Esophagus mucosa (tissue), 1 donor: ENCODE measurements at places on chromosomes 2 and 18. TPM values are rescaled to one million over a fixed set of nuclear protein-coding genes. Genes with fewer than 3 reads are reported as not detected.

KCNG2 gene
- total RNA-seq: 0.20 TPM

DNA sequence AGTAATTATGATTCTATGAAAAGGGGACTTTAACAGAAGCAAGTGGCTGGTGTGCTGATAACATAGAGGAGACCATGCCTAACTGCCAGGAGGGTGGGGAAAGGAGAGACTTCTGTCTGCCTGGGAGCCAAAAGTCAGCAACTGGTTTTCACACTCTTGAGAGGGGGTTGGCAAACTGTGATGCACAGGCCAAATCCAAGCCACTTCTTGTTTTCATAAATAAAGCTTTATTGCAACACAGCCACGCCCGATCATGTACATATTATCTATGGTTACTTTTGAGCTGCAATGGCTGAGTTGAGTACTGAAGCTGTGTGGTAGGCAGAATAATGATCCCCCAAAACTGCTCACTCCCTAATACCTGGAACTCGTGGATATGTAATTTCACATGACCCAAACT is 208.4 kb downstream of the LNPK start:
- no peak for ATAC-seq

CNGA3 gene
- total RNA-seq: not detected

- ATAC-seq: peak; percentile 55
These were observed at the start of gene REEP1 for GRCh38 chr2:86337244-86337835. TSS of gene REEP1 (minus strand) at chr2:86337626. CDS start at chr2:86337510, 116 bp downstream.

ARHGAP15 gene
- total RNA-seq: 2.6 TPM

DNA sequence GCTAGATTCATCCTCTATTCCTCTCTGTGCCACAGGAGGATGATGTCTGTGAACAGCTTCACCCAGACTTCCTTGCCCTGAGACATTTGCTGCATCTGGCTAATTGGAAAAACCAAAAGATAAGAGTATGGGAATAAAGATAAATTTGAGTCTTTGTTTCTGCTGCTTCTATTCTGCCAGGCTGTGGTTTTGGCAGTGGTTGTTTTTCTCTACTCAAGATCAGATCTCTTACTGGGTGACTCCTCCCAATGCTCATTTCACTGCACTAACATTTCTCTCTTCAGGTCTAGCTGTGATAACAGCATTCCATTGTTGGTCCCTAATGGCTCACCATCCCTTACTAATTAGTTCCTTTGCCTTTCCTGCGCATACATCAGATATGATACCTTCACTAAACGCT is 89.5 kb downstream of the CALCRL start:
- no peak for ATAC-seq

DNA sequence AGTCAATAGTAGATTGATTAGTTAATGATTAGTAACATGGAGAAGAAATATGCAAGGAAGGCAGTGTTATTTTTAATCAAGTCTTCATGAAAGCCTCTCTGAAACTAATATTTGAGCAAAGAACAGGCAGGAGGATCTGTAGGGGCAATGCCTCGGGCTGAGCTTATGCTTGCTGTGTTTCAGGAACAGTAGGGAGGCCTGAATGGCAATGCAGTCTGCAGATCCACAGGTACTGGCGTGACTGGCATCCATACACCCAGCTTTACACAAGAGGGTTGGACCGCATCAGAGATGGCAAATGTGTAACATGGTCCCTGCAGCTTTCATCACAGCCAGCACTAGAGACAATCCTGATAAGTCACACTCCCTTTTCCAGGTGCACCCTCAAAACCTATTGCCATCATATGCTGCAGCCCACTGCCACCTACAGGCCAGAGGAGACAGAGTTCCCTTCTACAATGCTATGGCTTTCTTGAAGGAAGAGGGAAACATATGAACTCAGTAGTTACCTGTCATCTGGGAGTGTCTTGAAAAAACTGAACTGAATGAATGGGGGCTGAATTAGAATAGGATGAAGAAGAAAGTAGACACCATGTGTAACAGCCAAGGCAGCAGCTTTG is 582.4 kb upstream of the RAB6C start:
- peak; percentile 80 for ATAC-seq

SPP2 gene
- not detected for total RNA-seq

- peak; percentile 36 for ATAC-seq
These were observed 1.4 kb downstream of the TGIF1 start for GRCh38 chr18:3451183-3451988.

GCFC2 gene
- total RNA-seq: 7.7 TPM

EFEMP1 gene
- total RNA-seq: 12.7 TPM

SERPINB7 gene
- total RNA-seq: 1.4 TPM

MTCL1 gene
- 9.9 TPM for total RNA-seq

DNA sequence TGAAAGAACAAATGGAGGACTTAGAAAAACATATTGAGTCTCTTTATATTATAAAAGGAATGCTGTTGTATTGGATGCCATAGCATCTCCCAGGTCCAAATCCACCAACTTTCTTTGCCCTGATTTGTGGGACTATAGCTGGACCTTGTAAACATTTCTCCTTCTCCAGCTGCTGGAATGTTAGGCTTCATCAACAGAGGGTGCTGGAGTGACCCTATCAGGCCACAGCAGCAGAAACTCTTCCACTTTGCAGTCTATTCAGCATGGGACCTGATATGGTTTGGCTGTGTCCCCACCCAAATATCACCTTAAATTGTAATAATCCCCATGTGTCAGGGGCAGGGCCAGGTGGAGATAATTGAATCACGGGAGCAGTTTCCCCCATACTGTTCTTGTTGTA is 138.4 kb upstream of the ARL4C start:
- ATAC-seq: no peak

- ATAC-seq: peak; percentile 33
These were observed 631.8 kb upstream of the RAB6C start for GRCh38 chr2:129347486-129348217.

GRCh38 chr2:12915787-12916186 is 199.1 kb downstream of the TRIB2 start:
- ATAC-seq: no peak

GRCh38 chr18:7844418-7844817 is 277.3 kb downstream of the PTPRM start:
- no peak for ATAC-seq

DNA sequence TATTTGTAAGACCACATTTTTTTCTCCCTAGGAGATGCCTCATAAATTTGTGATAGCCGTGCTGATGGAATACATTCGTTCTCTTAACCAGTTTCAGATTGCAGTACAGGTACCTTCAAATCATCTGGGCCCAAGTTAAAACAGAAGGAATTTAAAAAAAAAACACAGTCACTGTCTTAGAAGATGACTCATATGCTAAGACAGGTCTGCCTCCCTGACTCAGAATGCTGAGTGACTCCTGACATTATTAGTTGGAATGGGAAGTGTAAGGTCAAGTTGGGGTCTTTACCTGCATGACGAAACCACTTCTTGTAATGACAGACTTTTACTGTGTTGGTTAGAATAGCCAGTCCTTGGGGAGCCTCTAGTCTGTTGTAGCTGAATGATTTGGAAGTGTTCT is 26.3 kb downstream of the RMC1 start:
- ATAC-seq: peak; percentile 80

DNA sequence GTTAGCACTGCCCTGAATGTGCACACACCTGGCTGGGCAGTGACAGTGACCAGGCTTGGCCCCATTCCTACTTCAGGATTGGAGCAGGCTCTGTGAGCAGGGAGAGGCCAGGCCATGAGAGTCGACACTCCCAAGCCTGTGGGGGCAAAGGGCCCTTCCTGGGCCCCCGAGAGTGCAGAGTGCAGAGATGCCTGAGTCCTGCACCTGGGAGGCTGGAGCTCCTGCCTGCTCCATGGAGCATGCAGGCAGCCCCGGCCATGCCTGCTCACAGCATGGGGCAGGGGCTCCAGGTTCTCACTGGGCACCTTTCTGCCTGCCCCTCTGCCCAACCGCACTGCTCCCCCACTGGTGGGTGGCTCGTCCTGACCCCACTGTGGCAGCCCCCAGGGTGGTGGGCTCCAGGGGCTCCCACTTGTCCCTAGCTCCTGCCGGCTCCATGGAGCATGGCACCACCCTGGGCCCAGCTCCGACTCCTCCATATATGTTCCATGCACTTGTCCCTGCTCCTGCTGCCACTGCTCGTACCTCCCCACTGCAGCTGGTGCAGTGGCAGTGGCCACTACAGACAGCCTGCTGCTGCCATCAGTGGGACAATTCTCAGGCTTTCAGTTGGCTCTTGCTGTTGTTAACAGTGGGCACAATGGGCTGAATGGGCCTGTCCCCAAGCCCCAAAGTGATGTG is 282.0 kb downstream of the RPRM start:
- peak; percentile 31 for ATAC-seq

IL1F10 gene
- total RNA-seq: not detected

REG3A gene
- not detected for total RNA-seq

TUBA4B gene
- not detected for total RNA-seq

KCNF1 gene
- not detected for total RNA-seq

- no peak for ATAC-seq
These were observed 109.0 kb upstream of the CELF4 start for GRCh38 chr18:37674570-37674969.

DNA sequence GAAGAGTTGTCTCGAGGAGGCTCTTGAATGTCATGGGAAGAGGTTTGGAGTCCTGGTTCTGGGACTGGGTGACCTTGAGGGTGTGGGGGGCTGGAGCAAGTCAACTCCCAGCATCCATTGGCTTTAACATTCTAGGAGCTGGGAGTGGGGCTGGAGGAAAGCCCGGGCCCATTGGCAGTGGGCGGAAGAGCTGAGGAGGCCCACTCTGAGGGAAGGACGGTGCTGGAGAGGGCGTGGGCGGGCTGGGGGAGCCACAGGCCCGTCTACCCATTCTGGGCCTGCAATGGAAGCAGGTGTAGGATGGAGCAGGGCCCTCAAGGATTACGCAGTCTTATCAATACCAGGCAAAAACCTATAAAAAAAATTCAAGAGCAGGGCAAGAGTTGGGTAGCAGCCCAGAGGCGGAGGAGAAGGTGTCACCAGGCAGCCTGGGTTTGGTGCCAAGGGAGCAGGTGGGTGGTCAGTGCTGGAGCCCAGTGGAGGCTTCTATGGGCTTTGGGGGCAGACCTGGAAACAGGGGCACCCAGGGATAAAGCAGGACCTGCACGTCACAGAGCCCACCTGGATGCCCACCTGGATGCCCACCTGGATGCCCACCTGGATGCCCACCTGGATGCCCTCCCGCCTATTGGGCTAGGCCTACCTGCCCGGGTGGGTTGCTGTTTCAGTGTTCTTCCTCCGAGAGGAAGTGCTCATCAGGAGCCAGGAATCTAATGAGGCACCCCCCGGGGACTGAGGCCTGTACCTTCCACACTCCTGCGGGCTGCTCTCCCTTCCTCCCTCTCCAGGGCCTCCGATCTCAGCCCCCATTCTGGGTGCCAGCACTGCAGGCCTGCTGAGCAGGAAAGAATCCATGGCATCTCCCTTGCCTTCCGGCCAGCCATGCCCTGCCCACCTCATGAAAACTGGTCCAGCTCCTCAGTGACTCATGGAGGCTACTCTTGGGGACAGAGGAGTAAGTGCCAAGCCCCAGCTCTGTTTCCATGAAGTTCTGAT is 71.3 kb downstream of the CTIF start:
- peak; percentile 35 for ATAC-seq

GRCh38 chr2:95274291-95275150 is at the start of gene PROM2:
TSS of gene PROM2 (plus strand) at chr2:95274449. CDS start at chr2:95274586, 137 bp downstream.
- ATAC-seq: peak; percentile 81

GRCh38 chr2:88248280-88248828 is 78.2 kb downstream of the THNSL2 start:
- ATAC-seq: no peak
